DMS153 (cell line): ENCODE measurements at places on chromosomes 7 and 10.

DNA sequence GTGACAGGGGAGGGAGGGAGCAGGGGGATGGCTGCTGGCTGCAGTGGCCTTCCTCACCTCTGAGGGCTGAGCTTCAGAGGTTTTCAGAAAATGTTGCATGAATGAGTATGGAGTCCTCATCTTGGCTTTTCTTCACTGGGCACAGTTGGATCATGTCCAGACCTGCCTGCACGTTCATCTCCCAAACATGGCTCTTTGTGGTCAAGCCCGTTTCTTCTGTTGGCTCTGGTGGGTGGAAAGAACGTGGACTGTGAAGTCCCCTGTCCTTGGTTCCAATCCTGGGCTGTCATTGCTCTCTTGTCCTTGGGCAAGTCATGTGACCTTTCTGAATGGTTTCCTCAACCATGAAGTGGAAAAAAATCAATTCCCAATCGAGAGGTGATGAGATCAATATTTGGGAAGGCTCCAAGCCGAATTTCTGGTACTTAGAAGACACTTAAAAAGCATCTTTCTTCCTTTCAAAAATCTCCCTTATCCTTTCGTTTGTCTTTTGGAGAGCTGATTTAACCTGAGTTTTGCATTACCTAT, 34.5 kb downstream of the TSPAN14 start:
- no peak for DNase-seq

DNA sequence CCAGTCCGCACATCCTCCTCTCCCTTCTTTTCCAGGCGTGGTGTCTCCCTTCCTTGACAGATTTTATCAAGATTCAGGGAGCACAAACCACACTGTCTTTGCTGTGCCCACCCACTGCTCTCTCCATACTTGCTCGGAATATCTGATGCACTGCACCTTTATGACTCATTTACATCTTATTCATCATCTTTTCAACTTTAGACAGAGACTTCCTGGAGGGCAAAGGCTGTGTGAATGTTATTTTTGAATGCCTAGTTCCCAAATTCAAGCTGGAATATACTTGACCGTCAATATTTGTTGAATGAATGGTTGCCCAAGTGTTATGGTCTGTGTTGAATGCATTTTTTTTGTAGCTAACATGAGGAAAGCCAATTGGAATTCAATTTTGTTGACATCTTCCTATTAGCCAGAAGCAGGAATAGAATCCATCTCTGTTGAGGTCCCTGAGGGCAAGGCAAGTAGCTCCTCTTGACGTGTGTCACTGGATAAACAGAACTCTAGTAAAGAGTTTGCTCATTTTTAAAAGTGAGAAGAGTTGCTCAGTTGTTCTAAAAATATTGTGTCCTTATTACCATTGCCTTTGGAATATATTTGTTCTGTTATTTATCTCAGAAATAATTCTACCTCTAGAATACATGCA, 95.0 kb downstream of the KLF6 start:
- no peak for DNase-seq

DNA sequence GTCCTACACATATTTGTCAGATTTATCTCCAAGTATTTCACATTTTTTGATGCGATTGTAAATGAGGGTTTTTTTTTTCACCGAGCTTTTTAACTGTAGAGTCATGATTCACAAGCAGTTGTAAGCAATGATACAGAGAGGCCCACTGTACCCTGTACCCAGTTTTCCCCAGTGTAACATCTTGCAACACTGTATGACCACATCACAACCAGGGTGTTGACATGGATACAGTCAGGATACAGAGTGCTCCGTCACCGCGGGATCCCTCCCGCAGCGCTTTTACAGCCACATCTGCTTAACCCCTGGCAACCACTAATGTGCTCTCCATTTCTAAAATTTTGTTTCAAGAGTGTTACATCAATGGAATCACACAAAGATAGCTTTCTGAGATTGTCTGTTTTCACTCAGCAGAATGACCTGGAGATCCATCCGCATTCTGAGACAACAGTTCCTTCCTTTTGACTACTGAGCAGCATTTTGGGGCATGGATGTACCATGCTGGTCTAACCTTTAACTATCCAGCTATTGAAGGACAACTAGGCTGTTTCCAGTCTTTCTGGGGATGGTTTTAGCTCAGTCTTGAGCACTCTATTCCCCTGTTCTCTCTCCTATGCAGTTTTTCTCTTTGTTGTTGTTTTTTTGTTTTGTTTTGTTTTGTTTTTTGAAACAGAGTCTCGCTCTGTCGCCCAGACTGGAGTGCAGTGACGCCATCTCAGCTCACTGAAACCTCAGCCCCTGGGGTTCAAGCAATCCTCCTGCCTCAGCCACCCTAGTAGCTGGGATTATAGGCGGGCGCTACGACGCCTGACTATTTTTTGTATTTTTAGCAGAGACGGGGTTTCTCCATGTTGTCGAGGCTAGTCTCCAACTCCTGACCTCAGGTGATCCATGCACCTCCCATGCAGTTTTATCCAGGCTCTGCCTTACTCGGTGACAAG, 25.9 kb downstream of the GPRIN2 start:
- DNase-seq: no peak

DNA sequence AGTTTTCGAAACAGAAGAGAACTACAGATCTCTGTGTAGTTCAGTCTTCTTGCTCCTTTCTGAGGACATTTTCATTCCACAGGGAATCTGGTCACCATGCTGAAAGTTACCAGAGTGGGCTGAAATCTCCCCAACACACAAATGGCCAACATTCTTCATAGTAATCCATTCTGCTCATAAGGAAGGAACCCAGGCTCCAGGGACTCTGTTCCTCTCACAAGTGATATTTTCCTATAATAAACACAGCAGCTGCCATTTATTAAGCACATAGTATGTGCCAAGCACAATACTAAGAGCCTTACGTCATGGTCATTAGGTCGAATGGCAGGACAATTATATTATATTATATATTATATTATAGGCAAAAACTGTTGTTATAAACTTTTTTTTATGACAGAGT, 109.8 kb downstream of the RAB11FIP2 start:
- DNase-seq: no peak

- no peak for DNase-seq
These were observed 16.4 kb downstream of the GHRHR start for GRCh38 chr7:30980194-30980593.

GRCh38 chr10:70956029-70956759, 67.8 kb upstream of the PCBD1 start:
- DNase-seq: no peak

GRCh38 chr7:2123360-2123759, 109.4 kb downstream of the MAD1L1 start:
- DNase-seq: peak; percentile 98

DNA sequence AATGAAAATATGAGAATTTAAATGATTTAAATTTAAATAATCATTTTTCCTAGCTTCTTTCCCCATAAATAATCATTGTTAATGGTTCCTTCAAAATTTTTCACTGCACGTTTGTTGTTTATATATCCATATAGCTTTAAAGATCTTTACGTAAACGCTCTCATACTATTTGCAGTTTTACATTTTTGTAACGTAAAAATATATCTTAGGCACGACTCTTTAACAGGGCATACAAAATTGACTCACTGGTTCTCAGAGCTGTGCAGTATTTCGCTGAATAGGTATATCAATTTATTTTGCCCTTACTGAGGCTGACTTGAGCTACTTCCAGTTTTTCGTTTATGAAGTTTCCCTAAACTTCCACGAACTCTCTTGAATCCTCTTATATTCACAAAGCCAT, 105.7 kb downstream of the LRRN3 start:
- DNase-seq: no peak

- no peak for DNase-seq
These were observed 24.7 kb downstream of the LRMDA start for GRCh38 chr10:75456122-75456521.

DNA sequence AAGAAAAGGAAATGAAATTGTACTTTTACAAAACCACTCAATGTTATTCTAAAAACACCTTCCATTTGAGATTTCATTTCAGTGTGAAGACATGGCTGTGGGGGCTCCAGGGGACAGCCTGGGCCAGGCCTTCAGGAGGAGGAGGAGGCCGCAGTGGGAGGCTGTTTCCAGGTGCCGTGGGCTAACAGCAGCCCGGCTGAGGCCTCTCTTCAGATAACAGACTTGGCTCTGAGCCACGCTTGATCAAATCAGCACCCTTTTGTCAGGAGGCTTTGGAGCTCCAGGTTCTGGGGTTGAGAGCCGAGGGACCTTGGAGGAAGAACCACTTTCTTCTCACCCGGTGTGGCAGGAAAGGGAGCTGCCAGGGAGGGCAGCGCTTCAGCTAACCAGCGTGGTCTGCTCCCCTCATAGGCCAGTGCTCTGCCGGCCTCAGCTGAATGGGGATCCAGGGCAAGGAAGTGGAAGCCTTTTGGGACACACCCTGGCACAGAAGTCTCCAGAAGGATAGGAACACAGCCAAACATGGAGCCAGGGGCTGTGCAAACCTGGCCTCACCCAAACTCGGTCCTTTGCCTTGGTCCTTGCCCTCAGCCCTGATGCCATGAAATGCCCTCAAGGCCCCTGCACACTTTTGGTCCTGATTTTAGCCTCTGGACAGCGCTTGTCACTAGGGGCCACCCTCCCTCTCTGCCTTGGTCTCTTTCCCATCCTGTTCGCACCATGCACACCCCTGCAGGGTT, 23.5 kb upstream of the CHST15 start:
- peak; percentile 47 for DNase-seq

GRCh38 chr10:27584302-27584701, 80.2 kb downstream of the RAB18 start:
- DNase-seq: no peak

DNA sequence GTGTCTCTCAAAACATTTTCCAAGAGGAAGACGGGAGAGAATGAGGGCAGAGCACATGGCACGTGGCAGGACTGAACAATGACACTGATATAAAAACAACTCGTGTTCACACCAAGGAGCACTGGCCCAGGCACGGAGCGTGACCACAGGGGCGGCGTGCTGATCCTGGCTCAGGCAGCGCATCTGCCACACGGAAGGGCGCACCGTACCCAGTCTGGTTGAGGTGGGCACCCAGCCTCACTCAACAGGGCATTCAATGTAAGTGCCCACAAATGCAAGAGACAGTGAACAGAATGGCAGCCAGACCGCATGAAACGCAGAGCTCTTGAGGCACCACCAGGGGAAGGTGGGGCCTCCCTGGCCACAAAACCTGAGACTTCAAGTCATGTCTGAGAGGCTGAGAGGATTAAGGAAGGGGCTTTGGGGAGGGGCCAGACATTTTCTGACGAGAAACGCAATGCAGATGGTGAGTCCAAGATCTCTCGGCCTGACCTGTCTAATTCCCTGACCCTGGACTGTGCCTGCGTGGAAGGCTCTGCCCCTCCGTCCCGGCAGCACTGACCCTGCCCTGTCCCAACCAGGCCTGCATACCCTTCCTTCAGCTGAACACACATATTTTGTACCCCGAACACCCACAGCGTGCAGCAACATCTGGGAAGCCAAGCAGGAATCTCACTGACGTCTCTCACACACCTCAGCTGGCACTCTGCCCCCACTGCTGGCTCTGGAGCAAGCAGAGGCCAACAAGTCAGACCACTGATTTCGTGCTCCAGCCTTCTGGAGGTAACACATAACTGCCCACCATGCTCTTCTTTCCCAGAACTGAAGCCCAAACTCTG, 35.5 kb downstream of the VOPP1 start:
- DNase-seq: no peak

GRCh38 chr10:101014230-101014884, 14.7 kb downstream of the LZTS2 start:
- DNase-seq: no peak

- DNase-seq: no peak
These were observed 7.4 kb upstream of the PTPRN2 start for GRCh38 chr7:158595068-158595467.

GRCh38 chr7:51543801-51544553, 227.4 kb upstream of the COBL start:
- peak; percentile 99 for DNase-seq

DNA sequence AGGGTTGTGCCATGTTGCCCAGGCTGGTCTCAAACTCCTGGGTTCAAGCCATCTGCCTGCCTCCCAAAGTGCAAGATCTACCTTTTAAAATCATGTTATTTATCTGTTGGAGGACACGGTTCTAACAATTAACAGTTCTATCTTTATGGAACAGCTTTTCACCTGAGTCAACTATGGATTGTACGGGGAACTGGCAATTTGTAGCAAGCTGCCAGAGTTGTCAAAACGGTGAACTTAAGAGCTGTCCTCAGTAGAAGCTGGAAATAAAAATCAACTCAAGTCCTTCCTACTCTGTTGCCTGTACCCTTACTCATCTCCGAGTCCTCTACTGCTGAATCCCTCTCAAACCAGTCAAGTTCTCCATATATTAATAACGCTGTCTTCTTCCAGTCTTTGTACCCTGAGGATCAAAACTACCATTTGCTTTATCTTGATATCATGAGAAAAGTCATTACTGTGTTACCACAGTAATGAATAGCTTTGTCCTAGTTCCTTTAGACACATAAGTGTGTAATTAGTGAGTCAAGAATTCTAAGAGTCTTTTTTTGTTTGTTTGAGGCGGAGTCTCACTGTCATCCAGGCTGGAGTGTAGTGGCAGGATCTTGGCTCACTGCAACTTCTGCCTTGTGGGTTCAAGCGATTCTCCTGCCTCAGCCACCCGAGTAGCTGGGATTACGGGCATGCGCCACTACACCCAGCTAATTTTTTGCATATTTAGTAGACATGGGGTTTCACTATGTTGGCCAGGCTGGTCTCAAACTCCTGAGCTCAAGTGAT, 28.2 kb downstream of the HBP1 start:
- no peak for DNase-seq

DNA sequence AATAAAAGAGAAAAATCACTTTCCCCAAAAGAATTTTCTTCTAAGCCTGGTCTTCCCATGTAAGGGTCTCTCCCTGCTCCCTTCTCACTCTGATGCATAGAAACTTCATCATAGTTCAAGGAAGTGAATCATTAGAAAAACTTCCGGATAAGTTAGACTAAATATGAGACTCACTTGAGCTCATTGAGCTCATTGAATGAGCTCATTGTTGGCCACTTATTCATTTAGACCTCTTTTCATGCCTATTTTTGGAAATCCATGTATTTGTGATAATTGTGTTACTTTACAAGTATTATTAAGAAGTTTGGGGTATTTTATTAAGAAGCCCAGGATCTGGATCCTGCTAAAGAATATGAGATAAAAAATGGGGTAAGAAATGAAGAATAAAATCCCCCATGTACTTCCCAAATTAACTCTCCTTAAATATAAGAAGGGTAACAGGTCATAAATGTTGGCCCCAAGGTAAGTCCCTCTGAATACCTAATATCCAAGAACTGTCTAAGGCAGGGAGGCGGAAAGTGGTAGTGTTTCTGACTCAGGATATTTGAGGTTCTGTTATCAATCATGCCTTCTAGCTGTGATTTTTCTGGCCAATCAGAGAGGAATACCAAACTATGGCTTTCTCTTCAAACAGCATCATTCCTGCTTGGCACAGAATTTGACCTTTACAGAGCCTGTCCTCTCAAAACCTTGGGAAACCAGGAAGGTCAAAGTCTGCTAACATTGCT, 236.5 kb upstream of the PTN start:
- no peak for DNase-seq

DNA sequence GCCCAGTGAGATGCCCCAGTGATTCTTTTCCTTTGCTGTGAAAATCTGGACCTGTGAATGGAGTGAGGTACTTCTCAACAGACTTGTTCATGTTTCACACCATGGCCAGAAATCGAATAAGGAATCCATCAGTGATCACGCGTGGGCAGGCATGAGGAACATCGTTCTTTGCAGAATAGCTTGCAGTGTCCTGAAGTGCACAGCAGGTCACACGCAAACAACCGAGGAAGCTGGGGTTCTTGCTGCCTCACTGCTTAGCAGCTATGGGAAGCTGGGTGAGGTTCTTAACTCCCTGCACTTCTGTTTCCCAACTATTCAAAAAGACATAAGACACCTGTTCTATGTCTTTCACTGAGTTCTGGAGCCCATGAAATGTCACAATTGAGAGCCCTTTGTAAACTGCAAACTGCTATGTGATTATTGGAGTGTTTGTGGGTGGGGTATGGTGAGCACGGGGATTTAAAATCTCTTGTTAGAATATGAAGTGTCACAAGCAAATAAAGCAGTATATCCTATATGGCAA, 253.4 kb downstream of the KIAA1217 start:
- no peak for DNase-seq
